Kidney epithelial cell (primary cell): ENCODE measurements at places on chromosomes 7 and 10. TPM values are rescaled to one million over a fixed set of nuclear protein-coding genes. Genes with fewer than 3 reads are reported as not detected.

GRCh38 chr10:44424957-44425356 is 40.1 kb upstream of the CXCL12 start:
- no peak for DNase-seq

DNA sequence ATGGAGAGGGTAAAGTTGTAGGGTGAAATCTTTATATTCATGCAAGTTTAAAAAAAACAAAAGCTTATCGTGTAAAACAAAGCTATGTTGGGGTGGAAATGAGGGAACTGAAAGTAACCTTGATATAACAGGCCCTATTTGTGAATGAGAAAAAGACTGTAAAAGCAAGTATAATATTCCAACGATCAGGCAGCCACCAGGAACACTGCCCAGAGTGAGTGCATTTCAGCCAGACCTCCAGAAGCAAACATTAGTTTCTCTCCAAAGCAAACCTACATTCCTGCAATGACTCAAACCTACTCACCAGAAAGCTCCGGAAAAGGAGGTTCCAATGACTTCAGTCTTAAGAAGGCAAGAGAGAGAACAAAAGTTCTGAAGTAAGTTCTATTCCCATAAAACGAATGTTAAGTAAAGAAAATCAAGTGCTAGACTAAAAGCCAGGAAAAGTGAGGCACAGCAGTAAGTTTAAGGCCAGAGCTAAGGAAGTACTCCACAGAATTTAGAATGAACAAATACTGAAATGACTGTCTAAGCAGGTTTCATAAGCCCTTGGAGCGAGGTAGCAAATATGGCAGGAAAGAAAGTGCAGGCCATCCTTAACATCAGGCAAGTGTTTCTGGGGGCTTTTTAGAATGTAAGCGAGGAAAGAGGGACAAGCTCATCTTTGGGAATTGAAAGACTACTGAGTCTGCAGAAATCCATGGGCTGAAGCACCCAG is 493.1 kb downstream of the XPNPEP1 start:
- DNase-seq: peak; percentile 63

DNA sequence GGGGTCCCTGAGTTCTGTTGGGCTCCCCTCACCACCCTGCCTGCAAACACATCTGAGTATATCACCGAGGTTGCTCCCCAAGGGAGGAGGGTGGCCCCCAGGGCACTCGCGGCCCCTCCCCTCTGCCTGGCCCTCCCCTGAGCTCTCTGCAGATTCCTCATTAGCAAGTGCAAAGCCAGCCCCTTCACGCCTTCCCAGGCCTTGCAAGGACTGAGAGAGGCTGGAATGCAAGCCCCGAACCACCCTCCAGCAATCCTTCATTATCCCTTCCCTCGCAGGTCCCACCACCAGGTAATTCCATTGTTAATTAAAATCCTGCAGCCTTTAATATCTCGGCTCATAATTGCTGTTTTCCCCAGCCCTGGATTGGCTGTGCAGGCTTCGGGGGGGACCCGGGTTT is 35.3 kb upstream of the MYL10 start:
- no peak for DNase-seq

GRCh38 chr7:46989247-46989646 is 592.7 kb downstream of the TNS3 start:
- no peak for DNase-seq

GRCh38 chr7:121081327-121081936 is 92.9 kb downstream of the CPED1 start:
- peak; percentile 34 for DNase-seq

- no peak for DNase-seq
Observed at GRCh38 chr7:99219185-99219767, 11.4 kb upstream of the KPNA7 start.

GRCh38 chr7:143436325-143436946 is 6.8 kb upstream of the TAS2R60 start:
- no peak for DNase-seq

- DNase-seq: no peak
Observed at GRCh38 chr10:131021969-131022368, 289.6 kb downstream of the TCERG1L start.

DNA sequence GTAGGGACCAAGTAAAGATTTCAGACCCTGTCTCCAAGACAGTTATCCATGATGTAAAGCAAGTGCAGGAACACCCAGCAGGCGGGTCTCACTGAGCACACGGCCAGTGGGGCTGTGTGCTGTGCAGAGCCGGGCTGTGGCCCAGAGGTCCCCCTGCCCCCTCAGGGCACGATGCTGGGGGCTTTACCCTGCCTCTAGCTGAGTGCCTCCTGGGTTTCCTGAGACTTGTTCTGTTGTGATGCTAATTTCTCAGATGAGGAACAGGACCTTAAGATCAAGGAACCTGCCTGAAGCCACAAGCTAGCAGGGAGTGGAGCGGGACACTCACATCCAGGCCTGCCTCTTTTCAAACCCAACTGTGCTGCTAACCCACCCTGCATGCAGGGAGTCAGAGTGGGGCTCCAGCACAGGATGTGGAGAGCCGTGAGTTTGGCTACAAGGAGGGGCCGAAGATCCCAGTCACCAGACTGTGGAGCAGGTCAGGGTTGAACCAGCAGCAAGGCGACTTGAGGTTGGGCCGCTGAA is 76.1 kb upstream of the LYZL2 start:
- no peak for DNase-seq

DNA sequence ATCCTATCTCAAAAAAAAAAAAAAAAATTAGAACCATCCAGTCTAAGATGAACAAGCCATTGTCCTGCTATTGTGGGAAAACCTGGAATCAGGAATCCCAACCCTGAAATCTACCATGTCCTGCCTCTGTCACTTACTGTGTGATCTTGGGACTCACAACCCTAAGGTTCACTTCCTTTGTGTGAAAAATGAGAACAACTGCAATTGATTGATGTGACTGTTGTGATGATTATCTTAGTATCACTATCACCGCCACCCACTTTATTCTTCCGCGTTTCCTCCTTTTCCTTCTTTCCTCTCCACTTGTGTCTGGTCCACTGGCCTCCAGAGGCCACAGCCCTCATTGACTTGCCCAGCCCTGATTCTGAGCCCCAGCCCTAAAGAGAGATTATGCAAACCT is 12.6 kb upstream of the PRTFDC1 start:
- DNase-seq: no peak

DNA sequence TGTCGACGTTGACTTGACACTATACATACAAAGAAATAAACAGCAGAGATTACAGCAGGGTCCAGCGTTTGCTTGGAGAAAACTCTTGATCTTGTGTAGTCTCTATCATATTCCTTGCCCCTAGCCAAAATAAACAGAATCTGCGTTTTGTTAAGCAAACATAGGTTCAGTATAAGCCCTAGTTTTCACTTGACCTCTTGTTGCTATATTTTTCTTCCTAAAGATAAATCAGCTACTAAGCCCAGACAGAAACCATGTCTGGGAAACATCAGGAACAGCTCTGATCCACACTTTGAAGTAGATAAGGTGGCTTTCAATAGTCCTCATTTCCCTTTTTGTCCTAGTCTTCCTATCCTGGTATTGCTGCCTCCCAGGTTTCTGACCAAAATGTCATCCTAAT is 328.2 kb upstream of the MAGI2 start:
- DNase-seq: no peak

DNA sequence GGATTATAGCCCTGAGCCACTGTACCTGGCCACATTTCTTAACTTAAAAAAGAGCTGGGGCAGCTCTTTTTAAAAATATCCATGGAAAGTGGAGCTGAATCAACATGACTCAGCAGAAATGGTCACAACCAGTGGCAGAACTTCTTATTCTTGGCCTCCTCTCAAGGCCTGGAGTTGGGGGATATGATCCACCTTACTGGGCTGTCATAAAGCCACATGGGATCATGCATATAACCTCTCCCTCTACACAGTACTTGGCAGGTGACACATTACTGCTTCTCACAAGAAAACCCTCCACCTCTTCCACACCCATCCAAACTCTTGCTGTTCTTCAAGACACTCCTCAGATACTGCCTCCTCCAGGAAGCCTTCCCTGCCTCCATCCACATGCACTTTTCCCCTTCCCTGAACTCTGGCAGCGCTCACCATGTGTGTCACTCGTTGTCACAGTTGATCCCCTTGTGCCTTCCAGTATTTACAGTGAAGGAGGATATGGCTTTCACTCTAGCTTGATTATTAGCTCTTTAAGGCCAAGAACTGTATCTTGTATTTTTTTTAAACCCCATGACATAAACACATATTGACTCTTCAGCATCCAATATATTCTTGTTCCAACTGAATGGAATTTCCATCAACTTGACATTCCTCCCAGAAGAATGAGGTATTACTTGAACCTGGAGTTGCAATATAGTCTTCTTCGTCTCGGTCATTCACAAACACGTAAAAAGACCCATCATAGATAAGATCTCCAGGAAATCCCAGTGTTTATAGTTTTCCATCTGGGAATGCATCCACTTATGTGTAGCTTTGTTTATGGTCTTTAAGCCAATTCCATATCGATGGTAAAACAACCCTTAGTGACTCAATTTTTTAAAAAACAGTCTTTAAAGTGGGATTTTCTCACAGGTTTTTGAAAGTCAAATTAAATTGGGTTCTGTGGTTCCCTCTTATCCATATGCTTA is 85.5 kb downstream of the TBXAS1 start:
- DNase-seq: no peak

DNA sequence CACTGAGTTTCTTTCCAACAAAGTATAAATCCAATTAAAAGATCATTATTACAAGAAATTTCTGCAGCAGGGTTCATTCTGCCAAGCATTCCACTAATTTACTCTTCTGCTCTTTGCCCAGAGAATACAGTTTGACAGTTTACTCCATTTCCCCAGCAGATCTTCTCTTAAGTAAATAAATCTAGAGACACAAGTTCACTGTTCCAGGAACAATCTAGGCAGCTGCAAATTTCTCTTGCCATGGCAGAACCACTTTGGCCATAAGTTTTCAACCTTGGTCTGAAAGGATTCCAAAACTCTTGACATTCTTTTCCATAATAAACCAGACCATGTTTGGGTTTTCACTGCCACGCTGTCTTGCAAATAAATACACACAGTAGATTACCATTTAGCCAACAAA is 11.5 kb downstream of the RGS10 start:
- DNase-seq: no peak

DNA sequence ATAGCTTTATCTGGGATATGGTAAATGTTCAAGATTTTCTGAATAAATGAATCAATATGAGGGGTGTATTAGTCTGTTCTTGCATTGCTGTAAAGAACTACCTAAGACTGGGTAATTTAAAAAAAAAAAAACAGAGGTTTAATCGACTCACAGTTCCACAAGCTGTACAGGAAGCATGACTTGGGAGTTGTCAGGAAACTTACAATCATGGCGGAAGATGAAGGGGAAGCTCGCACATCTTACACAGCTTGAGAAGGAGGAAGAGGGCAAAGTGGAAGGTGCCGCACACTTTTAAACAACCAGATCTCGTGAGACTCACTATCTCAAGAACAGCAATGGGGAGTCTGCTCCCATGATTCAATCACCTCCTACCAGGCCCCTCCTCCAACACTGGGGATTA is 32.5 kb upstream of the OTUD1 start:
- DNase-seq: no peak

- no peak for DNase-seq
Observed at GRCh38 chr7:94642838-94643653, 12.9 kb downstream of the SGCE start.

DNA sequence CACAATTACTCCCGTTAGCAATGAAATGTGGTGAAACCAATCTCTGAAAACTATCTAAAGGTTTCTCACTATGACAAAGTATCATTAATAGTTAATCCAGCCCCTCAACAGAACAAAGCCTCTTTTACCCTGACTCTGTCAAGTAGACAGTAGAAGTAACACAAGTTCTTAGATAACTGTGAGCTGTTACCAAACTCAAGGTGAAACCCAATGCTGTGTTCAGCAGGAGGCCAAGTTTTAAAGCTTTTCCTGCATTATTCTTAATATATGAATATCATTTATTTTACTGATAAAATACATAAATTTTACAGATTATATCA is 109.1 kb downstream of the SRPK2 start:
- no peak for DNase-seq

GRCh38 chr10:3584926-3585784 is 199.9 kb downstream of the KLF6 start:
- DNase-seq: no peak

DNA sequence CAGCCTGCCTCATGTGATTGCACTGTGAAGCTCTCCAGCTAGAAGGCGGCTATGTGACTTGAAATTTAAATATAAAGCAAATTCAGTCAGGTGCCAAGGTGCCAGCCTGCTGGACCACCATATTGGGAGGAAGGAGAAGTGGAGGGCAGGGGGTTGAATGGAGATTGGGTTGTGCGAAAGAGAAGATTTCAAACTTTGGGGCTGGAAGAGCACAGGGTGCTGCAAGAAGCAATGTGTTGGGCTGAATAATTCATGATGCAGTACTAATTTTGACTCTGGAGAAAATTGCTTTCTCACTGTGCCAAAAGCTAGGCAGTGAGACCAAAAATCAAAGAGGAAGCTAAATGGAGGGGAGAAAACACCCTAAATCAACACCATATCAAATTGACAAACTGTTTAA is 335.3 kb downstream of the NRG3 start:
- DNase-seq: no peak

GRCh38 chr7:100655908-100656674 is at the start of gene ACTL6B:
Gene ACTL6B, minus strand, starts transcription at chr7:100656448. Its CDS starts 94 bp downstream, at chr7:100656354.
- no peak for DNase-seq

DNA sequence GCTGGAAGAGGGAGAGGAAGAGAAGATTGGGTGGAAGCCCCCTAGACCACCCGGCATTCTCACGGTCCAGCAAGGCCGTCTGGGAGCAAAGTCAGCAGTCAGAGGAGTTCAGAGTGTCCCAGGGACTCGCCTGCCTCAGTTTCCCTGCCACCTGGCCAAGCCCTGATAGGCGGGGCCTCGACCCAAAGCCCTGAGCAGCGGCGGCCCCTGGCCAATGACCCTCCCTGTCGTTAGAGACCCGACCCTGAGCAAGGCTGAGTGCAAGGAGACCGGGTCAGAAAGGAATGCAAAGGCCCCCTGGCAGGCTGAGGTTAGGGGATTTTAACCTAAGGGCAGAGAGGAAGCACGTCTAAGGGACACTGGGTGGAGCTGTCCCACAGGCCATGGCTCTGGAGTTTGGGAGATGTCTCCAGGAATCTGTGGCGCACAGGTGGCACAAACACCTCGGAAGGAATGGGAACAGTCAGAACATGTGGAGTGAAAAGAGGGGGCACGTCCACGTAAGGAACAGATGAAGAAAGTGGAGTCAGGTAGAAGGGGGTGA is 196.8 kb upstream of the PDE1C start:
- DNase-seq: no peak

- no peak for DNase-seq
Observed at GRCh38 chr7:113010377-113010776, 76.2 kb downstream of the GPR85 start.

KAZALD1 gene
- total RNA-seq: 2.0 and 4.8 TPM in 2 replicates

TEX36 gene
- not detected in 2 replicates for total RNA-seq

CHN2 gene
- 3.6 and 5.7 TPM in 2 replicates for total RNA-seq

STEAP4 gene
- 1.7 and 2.3 TPM in 2 replicates for total RNA-seq

DDX56 gene
- 67.9 and 96.8 TPM in 2 replicates for total RNA-seq

CYP2C8 gene
- total RNA-seq: 0.21 TPM in 1 of 2 replicates, not detected in the other

LRRD1 gene
- not detected in 2 replicates for total RNA-seq

TMEM273 gene
- 0.42 and 6.3 TPM in 2 replicates for total RNA-seq
